Activated CD8-positive, alpha-beta memory T cell treated with anti-CD3 and anti-CD28 coated beads for 1 hour (primary cell): ENCODE measurements at places on chromosomes 2 and 18.

- DNase-seq: no peak
Measured at GRCh38 chr2:201883606-201884369, 77.5 kb downstream of the CDK15 start.

- no peak for DNase-seq
Measured at GRCh38 chr2:25112113-25112512, 56.3 kb downstream of the POMC start.

DNA sequence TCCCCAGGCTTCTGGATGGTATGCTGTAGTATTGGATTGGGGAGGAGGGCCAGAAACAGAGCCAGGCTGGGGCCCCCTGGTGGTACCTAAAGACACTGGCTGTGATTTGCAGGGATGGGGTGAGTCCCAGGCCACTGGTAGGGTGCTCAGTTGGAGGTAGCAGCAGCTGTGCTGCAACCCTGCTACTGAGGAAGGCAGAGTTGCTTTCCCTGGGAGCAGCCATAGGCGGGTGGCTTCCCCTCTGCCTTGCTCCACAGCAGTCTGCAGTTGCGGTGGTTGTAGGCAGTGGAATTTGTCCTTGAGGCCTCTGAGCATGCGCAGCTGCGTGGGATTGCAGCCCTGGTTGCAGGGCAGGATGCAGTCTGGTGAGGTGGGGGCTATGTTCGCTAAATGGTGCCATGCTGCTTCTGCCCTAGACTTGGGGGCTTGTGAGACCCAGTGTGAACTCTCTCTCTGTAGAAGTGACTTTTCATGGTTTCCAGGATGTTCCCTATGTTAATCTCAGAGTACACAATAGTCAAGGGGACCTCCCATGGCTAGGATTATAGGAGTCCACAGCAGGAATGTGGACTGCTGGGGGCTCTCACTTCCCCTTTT lies 443.5 kb downstream of the XIRP2 start:
- no peak for DNase-seq

DNA sequence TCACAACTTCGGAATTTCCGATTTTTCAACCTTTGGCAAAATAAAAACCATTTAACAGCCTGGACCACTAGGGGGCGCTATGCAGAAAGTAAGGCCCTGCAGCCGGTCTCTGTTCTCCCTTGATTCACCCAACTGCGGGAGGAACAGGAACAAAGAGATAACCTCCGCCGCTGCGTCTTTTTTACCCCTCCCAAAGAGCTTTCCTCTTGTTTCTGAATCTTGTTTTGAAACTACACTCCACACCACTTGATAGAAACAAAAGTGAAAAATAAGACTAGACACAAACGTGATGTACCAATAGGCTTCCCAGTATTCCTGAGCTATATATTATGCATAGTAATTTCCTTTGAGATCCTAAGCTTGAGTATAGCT lies 231.2 kb downstream of the MYO3B start:
- DNase-seq: peak; percentile 42

GRCh38 chr2:181083140-181083539 lies 102.7 kb downstream of the UBE2E3 start:
- DNase-seq: no peak

GRCh38 chr2:209086761-209087160 lies 337.1 kb upstream of the MAP2 start:
- no peak for DNase-seq
